Activated CD4-positive, alpha-beta memory T cell treated with anti-CD3 and anti-CD28 coated beads, Interleukin-2, amount 10 ng/mL, durations not matched to agents 7 days and 5 days (primary cell): ENCODE measurements at places on chromosomes 11 and 22.

DNA sequence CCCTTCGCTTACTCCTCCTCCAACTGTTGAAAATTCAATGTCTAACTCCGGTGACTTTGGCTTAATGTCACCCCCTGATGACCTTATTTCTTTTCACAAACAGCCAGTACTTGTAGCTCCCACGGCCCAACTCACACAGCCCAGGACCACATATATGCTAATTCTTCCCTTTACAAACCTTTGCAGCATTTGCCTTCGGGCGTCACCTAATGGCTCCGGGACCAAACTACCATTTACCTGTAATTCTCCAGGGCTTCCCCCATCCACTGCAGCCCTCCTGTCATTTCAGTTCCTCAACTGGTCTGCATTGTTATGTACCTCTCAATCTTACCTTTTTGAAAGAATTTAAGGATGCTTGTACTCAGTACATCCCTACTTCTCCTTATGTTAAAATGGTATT, 29.8 kb upstream of the OR56B4 start:
- no peak for DNase-seq

DNA sequence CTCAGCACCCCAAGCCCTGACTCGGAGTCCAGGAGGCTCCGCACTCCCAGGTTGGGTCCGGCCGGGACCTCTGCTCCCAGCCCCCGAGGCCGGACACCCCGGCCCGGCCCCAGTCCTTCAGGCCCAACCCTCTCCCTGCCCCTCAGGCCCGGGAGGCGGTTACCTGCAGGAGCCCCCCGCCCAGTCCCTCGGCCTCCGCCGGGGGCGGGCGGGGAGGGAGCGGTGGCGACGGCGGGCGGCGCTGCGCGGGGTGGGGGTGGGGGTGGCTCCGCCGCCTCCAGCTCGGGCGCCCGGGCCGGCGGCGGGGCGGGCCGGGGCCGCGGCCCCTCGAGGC, 310 bp downstream of the TCF20 start:
- no peak for DNase-seq

DNA sequence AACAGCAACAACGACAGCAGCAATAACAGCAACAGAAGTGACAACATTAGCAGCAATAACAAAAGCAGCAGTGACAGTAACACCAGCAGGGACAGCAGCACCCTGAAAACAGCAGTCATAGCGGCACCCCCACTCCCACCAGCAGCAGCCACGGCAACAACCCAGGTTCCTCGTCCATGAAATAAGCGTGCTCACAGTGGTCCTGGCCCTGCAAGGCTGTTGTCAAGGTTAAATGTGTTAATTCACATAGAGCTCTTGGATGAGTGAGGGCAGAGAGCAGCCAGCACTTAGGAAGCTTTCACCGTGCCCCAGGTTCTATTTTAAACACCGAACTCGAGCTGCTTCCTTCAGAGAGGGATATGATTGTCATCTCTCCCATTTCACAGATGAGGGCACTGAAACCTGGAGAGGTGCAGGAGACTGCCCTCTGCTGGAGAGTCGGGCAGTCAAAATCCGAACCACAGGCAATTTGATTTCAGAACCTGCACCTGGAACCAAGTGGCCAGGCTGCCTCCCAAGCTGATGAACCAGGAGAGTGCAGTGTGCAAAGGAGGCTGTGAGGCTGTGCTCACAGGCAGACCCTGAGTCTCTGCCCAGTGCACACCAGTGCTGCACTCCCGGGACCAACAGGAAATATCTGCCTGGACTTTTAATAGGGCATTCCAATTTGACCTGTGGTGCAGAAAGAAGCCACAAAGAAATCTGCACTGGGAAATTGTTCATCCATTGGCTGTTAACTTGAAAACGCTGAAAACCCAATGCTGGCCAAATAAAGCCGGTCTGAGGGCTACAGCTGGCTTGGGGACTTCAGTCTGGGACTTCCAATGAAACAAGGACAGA, 22.9 kb upstream of the FGF3 start:
- DNase-seq = no peak

DNA sequence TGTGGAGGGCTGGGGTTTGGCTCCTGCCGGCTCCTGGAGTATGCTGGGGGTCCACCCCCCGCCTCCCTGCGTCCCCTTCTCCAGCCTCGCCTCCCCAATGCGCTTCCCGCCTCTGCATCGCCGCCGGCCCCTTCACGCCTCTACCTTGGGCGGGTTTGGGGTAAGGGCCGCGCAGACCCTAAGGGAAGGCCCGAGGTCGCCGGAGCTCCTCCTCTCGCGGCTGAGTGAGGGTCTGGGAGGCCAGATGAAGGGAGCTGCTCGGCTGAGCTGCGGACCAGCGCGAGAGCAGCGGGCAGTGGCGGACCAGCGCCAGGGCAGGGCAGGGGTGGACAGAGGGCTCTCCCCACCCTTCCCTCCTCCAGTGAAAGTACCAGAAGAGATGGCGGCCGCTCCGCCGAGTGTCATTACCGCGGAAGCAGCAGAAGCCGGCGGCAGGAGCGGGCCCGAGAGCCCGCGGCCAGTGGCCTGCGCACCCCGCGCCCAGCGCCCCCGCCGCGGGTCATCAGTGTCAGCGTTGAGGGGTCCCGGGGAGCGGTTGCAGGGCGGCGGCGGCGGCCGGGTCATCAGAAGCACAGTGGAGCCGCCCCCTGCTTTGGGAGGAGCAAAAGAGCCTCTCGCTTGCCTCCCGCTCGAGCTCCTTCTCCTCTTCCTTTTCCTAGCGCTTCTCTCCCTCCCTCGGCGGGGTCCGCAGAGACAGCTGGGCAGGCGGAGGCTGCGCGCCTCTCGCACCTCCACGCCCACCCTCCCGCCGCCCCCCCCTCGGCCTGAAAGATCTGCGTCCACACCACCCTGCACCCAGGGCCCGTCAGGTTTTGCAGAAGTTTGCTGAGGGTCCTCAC, 255.6 kb upstream of the CADM1 start:
- DNase-seq = no peak

- no peak for DNase-seq
Observed at GRCh38 chr11:3709977-3710376, 38.8 kb upstream of the CHRNA10 start.

- DNase-seq = no peak
Observed at GRCh38 chr22:23057331-23057730, 13.0 kb upstream of the GNAZ start.

DNA sequence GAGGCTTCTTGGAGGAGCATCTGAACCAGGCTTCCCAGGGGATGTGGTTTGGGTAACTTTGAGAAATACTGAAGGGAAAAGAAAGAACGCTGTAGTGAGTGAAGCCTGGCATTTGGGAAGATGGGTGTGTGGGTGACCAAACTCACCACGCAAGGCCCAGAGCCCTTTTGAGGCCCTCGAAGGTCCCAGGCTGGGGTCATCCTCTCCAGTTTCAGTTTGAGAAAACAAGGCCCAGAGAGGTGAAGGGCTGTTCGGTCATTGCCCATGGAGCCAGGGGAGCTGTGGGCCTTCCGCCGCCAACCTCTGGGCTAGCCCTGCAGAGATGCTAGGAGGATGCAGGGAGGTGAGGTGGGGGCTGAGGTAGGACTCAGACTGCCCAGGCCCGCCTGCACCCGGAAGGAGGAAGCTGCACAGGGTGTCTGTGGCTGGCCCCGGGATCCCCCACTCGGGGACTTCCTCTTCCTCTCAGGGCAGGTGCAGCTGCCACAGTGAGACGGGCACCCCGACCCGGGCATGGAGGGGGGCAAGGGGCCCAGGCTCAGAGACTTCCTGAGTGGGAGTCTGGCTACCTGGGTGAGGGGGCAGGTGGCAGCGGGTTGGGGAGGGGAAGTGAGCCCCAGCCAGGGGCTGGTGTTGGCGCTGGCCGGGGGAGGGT, at the start of gene CCDC88B:
CCDC88B (plus strand) TSS at position 451 of the 655 bp plus-strand sequence; CDS start at position 514, 63 bp downstream.
- peak; percentile 91 for DNase-seq

GRCh38 chr22:32804531-32805360, 3.2 kb downstream of the TIMP3 start:
- no peak for DNase-seq

- DNase-seq = no peak
Observed at GRCh38 chr11:70810133-70810532, 411.8 kb downstream of the CTTN start.

- no peak for DNase-seq
Observed at GRCh38 chr11:35058669-35059434, 80.1 kb upstream of the CD44 start.

GRCh38 chr11:2868506-2869133, 17.0 kb downstream of the CDKN1C start:
- DNase-seq = no peak

DNA sequence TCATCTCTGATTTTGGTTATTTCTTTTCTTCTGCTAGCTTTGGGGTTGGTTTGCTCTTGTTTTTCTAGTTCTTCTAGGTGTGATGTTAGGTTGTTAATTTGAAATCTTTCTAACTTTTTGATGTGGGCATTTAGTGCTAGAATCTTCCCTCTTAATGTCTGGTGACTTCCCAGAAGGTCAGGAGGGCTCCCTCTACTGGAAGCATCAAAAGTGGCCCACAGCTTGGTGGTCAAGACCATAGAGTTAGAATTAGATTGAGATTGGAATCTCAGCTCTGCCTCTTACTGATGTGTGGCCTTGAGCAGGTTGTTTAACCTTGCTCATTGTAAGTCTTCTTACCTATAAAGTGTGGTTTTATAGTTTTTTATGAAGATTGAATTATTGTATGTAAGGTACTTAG, 99.3 kb downstream of the FDX1 start:
- DNase-seq = no peak

DNA sequence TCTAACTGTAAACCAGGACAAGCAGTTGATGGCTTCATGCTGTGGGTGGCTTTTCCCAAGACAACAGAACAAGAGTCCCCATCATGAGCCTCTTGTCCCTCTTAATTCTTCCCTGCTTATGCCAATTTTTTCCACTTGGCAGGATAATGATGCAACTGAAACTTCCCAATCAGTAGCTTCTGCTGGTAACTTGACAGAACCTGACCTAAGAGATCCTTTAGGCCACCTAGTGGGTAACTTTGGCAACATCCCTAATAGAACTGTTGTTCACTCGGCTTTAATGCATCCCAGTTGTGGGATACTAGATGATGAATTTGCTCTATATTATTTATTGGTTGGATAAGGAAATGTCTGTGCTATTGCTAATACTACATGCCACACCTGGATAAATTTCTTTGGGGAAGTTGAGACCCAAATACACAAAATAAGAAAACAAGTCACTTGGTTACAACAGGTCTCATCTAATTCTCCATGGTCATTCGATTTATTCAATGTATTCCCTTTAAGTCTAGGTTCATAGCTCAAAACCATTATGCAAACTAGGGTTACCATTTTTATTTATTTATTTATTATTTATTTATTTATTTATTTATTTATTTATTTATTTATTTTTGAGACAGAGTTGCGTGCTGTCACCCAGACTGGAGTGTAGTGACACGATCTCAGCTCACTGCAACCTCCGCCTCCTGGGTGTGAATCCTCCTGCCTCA, 41.4 kb upstream of the NFAM1 start:
- no peak for DNase-seq

- no peak for DNase-seq
Observed at GRCh38 chr11:109865548-109866186, 227.5 kb upstream of the ZC3H12C start.

- DNase-seq = no peak
Observed at GRCh38 chr11:6655790-6656583, at the start of gene DCHS1. Gene DCHS1 (minus strand): TSS chr11:6655809. CDS start chr11:6641613, 14,196 bp downstream.

- no peak for DNase-seq
Observed at GRCh38 chr11:47918882-47919495, 61.4 kb upstream of the PTPRJ start.

DNA sequence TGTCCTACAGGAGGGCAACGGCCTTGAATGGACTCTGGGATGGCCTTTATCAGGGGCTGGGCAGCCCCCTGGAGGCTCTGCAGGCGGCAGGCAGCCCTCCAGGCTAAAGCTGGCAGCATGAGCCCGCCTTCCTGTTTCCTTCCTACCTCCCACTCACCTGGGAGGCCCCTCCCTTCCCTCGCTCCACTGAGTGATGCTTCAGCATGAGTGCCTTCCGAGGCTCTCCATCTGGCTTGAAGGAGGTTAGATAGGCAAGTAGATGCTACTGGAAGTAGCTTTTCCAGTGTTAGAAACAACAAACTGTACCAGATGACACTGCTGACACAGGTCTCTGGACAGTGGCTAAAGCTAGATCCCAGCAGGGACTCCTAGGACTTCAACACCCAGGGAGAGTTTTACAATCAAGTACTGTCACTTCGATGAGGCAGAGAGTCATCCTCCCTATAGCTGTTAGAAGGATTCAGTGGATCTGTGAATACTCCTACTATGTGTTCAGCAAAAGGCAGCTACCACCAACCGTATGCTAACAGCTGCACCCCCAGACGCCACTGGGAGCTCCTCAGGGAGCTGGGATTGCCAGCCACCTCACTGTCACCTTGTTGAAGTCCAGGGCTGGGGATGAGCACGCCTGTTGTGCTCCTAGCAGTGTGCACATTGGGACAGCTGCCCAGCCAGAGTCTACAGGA, 4.1 kb upstream of the SLC25A1 start:
- no peak for DNase-seq

- no peak for DNase-seq
Observed at GRCh38 chr11:127006311-127006710, 5.7 kb upstream of the KIRREL3 start.

- no peak for DNase-seq
Observed at GRCh38 chr11:103927535-103927934, 108.9 kb upstream of the DDI1 start.
